ENCODE measurements at places on chromosomes 3 and 15.

DNA sequence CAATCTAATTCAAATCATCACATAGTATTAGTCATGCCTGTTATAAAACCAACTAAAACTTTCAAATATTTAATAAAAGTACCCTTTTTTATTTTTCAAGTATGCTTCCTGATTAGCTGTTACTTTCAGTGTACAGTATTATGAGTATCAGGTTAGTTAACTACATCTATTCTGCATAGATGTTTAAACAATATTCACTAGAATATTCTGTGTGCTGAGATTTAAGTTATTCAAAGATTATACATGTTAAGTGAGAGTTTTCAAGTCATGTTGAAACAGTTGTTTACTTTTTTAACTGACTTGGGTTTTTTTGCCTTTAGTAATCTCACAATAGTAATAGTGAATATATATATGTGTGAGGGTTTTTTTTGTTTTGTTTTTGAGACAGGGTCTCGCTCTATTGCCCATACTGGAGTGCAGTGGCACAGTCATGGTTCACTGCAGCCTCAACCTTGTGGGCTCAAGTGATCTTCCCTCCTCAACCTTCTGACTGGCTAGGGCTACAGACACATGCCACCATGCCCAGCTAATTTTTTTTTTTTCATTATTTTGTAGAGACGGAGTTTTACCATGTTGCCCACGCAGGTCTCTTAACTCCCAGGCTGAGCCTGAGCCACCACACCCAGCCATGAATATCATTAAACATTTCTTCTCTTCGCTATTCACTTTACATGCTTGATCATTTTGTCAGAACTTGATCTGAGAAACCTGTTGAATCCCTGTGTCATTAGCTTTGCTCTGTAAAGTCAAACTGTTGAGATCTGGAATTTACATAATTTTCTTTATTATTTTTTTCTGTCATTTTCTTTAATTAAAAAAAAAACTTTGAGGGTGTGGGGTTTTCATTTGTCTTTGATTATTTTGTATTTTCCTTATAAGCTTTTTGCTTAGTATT lies 286.2 kb upstream of the UBE2E1 start:
- DNase-seq = no peak

GRCh38 chr15:50764461-50765194 lies 878 bp downstream of the SPPL2A start:
- peak; percentile 32 for DNase-seq

DNA sequence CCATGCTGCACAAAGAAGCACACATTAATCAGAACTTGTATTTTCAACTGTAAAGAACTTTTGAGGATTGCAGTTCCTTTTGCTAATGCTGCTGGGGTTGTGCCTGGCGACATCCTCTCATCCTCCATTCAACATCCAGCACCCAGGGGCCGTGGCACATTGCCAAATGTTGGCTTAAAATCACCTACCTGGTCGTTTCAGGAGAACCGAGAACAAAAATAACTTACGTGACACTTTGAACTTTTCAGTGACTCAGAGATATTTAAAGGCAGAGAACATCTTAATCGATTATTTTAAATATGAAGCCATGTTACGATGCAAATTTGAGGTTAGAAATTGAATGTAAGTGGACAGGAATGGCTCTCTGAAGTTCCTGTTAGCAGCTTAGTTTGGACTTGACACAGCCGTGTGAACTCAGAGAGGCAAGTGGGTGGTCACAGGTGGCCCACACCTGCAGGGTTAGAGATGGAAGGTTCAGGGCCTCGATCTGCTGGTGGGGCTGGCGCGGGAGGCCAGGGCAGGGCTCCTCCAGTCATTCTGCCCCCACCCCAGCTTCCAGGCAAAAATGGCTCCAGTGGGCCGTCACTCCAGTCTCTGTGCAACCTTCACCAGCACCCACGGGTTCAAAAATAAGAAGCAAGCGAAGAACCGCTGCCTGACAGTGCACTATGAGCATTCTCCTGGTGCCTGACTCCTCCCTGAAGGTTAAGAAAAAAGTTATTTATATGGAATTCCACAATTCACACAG lies 12.2 kb downstream of the LRRK1 start:
- DNase-seq = no peak

- DNase-seq = no peak
Observed at GRCh38 chr3:97138914-97139541, 324.6 kb downstream of the EPHA6 start.

DNA sequence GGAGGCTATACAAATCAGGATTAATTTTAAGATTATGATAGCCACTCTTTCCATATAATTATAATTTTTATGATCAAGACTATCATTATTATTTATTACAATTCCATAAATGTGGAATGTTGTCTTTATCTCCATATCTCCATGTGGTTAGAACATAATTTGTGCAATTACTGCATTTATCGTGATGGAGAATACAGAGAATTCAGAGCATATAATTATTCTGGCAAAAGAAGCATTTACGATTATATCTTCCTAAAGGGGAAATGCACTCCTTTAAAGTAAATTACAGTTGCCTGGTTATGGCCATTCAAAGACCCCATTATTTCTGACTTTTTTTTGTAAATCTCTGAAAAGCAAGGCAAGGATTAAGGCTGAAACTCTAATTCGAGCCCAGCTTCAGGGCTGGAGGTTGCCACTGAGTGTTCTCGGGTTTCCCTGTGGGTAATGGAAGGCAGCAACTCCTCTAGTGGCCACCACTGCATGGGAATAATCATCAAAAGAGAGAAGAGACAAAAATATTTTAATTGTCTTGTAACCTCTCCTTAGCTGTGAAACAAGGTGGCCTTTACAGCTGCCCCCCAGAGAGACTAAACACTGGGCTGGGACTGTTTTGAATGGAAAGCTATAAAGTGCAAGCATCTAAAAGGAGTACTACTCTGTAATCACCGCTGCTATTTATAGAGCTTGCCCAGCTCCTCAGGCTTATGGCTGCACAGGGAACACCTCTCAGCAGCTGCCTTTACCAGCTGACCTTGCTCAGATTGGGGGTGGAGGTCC lies 59.8 kb upstream of the PRTG start:
- DNase-seq = no peak

GRCh38 chr3:128352326-128352725 lies 114.4 kb downstream of the DNAJB8 start:
- no peak for DNase-seq

GRCh38 chr3:71753701-71754609 lies at the start of gene GPR27:
TSS of gene GPR27 (plus strand) at chr3:71753855. CDS start at chr3:71754050, 195 bp downstream.
- peak; percentile 11 for DNase-seq

GRCh38 chr3:12583280-12583679 lies 26.4 kb downstream of the MKRN2 start:
- DNase-seq = no peak

GRCh38 chr3:27287052-27287451 lies 82.1 kb downstream of the NEK10 start:
- no peak for DNase-seq

DNA sequence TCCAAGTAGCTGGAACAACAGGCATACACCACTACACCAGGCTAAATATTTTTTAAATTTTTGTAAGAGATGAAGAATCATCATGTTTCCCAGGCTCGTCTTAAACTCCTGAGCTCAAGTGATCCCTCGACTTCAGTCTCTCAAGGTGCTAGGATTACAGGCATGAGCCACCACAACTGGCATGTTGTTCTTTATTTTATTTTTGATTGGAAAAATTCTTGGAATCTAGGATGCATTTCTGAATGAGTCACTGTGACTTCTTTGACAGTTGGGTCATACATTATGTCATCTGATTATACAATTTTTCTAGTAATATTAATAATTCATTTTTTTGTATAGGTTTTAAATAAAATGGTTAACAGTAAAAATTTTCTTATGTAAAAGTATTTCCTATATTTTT lies 870.2 kb downstream of the SI start:
- no peak for DNase-seq

- no peak for DNase-seq
Observed at GRCh38 chr15:32840507-32841245, 122.9 kb downstream of the GREM1 start.

- no peak for DNase-seq
Observed at GRCh38 chr3:94614192-94614591, 551.3 kb downstream of the NSUN3 start.

DNA sequence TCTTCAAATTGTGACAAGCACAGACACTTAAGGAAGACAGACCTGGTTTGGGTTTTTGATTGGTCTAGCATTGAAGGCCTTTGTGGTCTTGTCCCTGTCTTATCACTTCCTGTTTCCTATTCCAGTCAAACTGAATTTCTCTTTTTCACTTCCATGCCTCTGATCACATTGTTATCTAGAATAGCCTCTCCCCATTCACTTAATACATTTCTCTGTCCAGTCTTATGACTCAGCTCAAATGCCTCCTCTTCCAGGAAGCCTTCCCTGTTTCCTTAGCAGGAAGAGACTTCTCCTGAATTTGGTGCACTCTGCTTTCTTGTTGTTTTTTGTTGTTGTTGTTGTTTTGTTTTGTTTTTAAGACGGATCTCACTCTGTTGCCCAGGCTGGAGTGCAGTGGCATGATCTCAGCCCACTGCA lies 45.5 kb downstream of the LIMD1 start:
- DNase-seq = no peak

- DNase-seq = no peak
Observed at GRCh38 chr3:162130582-162130981, 634.0 kb downstream of the OTOL1 start.

GRCh38 chr3:136728918-136729317 lies 23.3 kb downstream of the STAG1 start:
- DNase-seq = no peak

GRCh38 chr3:135099734-135100355 lies 304.8 kb downstream of the EPHB1 start:
- no peak for DNase-seq

GRCh38 chr3:73674280-73674679 lies 49.5 kb upstream of the PDZRN3 start:
- DNase-seq = peak; percentile 16

DNA sequence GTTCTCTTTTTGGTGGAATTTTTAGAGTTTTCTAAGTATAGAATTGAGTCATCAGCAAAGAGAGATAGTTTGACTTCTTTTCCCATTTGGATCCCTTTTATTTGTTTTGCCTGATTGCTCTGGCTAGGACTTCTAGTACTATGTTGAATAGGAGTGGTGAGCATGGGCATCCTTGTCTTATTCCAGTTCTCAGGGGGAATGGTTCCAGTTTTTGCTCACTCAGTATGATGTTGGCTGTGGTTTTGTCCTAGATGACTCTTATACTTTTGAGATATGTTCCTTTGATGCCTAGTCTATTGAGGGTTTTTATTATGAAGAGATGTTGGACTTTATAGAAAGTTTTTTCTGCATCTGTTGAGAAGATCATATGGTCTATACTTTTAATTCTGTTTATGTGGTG lies 72.5 kb downstream of the TNFAIP8L3 start:
- no peak for DNase-seq

GRCh38 chr3:98596541-98597500 lies 3.4 kb upstream of the CPOX start:
- no peak for DNase-seq

GRCh38 chr3:47452453-47453215 lies 23.1 kb downstream of the SCAP start:
- no peak for DNase-seq

DNA sequence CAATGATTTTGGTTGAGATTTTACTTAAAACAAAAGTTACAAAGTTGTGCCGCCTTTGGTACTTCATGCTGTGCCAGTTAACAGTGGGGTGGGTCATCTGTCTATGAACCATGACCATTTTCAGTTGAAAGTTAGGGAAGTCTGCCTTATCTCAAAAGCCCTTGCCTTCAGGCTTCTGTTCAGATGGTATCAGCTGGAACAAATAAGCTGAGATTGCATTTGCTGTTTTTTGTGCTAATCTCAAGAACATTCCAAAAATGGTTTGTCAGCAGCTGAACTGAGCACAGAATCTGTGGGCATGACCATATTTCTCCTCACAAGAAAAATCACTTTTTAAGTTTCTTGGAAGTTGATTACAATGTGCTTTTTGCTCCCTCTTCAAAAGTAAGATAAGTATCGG lies 142.3 kb downstream of the IL5RA start:
- DNase-seq = no peak

GRCh38 chr15:62997441-62997840 lies 45.1 kb upstream of the TPM1 start:
- DNase-seq = no peak

- no peak for DNase-seq
Observed at GRCh38 chr3:69051756-69052471, at the start of gene TMF1. TSS of gene TMF1 (minus strand) at chr3:69052333. CDS start at chr3:69052086, 247 bp downstream.

DNA sequence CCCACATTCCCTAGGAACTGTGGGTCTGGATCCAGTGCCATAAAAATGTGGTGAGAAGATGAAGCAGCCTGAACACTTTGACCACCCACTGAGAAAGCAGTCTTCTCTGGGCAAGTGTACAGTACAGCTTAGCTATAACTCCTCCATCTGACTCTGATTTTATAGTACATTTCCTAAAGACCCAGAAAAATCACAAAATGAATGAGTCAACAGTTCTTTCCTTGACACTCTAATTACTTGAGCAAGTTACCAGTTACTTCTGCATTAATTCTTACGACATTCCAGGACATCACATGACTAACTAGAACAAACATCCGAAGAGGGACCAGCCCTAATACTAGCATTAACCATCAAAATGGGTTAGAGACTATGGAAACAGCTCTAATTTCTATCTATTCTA lies 148.1 kb upstream of the PEX5L start:
- DNase-seq = no peak

GRCh38 chr3:164470471-164470870 lies 607.8 kb downstream of the SI start:
- no peak for DNase-seq

DNA sequence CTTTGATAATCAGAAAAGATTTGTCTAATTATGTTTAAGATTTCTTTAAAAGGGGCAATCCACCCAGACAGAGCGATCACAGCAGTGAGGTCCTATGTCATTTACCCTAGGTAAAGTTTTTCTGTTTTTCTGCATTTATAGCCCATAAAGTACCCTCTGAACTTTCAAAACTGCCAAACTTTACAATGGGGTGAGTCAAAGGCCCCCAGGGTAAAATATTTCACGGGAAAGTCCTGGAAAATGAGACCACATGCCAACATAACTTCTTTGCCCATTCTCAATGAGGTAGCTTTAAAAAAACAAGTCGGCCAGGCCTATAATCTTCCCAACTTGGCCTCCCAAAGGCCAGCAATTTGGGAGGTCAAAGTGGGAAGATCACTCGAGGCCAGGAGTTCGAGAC lies 53.0 kb downstream of the SUCLG2 start:
- no peak for DNase-seq

DNA sequence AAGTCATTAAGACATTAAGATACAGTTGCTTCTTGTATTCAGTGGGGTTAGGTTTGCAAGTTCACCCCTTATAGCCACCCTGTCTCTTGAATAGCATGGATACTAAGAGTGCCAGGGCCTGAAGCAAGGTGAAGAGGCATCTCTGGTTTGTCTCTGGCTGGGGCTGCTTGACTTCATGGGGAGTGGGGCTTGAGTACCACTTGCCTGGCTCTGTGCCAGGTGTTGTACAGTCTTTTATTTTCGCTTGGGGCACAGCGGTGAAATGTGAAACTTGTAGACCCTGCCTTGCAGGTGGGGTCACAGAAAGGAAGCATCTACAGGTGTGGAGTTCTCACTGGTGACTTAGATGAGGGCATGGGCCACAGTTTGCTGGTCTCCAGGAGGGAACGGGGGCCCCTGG lies 152.1 kb downstream of the PDE8A start:
- no peak for DNase-seq

- no peak for DNase-seq
Observed at GRCh38 chr3:25900161-25900560, 110.3 kb downstream of the OXSM start.
